ENCODE measurements at places on chromosomes 13 and 19. TPM values are rescaled to one million over a fixed set of nuclear protein-coding genes. Genes with fewer than 3 reads are reported as not detected.

- no peak for DNase-seq
These were observed 257.9 kb downstream of the KLF12 start for GRCh38 chr13:73876323-73876722.

- DNase-seq = no peak
These were observed 10.1 kb upstream of the GTF2F1 start for GRCh38 chr19:6402837-6403608.

DNA sequence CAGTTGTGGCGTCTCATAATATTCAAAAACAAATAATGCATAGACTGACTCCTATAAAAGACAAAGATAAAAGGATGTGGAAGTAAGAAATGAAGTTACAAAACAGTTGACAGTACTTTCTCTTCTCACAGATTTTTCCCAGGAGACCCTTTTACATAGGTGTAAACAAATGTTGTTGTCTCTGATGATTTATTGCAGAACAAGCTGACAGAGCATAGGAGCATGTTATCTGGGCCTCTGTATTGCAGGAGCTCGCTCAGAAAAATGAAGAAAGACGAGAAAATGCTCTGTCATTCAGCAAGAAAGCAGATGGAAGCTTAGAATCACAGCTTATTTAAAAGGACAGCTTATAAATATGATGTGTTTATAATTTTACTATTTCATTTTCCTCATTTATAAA is 353.6 kb upstream of the GPC6 start:
- DNase-seq = no peak

DNA sequence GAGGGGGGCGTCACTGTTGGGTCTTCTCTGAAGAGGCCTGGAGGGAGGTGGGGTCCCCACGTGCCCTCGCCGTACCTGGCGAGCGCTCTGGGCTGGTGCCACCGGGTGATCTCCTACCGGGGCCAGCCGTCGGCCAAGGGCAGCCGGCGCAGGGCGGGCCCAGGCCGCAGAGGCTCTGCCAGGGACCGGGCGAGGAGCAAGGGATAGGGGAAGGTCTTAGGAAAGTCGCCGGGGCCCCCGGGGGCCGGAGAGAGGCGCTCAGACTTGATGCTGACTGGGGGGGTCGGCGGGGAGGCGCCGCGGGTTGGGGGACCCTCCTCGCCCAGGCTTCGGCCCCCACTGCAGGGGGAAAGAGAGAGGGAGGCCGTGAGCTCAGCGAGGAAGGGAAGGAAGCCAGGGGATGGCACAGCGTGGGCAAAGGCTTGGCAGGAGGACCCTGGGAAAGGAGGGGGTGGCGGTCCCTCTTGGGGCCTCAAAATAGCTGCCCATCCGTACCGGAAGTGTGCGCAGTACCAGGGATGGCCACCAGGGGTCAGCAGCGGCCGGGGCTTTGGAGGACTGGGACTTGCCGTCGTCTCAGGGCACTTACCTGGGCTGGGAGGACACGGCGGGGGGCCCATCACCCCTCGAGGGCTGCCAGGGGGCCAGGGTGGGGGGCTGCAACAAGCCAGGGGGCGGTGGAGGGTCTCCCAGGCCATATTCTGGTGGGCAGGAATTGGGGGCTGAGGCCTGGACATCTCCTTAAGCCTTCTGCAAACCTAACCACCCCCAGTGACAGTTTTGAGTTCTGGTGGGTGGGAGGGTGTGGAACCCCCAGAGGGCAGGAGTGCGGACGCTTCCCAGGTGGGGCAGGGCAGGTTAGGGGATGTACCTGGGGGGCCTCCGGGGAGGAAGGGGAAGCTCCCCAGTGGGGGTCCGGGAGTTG is 7.7 kb upstream of the TMEM161A start:
- peak; percentile 30 for DNase-seq

DNA sequence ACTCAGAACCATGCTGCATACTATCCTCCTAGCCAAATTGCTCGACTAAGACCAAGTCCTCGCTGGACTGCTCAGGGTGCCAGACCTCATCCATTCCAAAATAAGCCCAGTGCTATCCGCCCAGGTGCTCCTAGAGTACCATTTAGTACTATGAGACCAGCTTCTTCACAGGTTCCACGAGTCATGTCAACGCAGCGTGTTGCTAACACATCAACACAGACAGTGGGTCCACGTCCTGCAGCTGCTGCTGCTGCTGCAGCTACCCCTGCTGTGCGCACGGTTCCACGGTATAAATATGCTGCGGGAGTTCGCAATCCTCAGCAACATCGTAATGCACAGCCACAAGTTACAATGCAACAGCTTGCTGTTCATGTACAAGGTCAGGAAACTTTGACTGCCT is 1.5 kb downstream of the PABPC3 start:
- no peak for DNase-seq

DNA sequence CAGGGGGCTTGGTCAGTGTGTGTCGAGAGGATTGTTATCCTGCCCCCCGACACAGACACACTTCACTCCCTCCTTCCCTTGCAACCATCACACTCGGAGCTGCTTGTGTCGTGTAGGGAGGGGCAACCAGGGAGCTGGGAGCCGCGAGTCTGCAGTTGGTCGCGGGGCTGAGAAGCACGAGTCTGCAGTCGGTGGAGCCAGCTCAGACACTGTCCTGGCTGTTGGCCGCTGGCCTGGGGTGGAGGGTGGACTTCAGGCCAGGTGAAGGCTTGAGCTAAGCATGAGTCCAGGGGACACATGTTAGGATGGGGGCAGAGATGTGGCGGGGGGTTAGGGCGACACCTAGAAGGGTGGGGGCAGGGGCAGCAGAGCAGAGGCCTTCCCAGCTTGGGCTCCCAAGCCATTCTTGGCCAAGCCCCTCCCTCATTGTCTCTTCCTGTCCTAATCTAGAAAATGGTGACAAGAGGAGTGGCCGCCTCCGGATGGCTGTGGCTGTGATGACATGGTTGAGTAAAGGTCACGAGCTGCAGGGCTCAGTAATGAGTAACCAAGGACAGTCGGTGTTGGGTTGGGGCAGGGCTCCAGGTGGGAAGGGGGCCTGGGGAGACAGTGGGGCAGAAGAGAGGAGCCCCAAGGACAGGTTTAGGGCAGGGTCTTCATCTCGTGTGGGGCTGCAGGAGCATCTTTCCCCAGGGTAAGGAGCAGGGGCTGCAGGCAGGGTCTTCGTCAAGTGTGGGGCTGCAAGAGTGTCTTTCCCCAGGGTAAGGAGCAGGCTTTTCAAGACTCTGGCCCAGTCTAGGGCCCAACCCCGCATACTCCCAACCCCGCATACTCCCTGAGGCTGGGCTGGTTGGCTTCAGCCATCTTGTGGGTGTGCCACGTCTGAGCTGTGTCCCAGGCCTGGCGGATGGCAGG is 8.6 kb downstream of the PPP5C start:
- no peak for DNase-seq

- DNase-seq = no peak
These were observed 71.2 kb downstream of the WASF3 start for GRCh38 chr13:26628706-26629105.

DNA sequence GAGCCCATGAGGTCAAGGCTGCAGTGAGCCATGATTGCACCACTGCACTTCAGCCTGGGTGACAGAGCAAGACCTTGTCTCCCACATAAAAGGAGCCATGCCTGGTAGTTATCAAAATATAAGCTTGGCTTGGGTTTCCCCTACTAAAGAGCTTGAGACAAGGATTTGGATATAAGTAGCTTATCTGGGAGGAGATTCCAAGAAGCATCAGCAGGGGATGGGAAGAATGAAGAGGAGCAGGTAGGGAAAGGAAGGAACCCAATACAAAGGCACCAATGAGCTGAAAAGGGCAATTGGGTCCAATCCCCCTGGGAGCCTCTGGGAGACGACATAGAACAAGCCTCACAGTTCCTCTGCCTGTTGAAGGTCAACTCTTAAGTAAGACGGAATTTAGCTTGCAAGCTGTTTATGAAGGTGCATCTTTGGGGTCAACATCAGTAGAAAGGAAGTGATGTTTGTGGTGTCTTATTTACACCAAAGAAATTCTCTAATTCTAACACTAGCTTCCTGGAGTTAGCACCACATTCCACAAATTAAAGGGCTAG is 7.4 kb upstream of the CLEC4G start:
- no peak for DNase-seq

The KLK12 gene
- not detected for polyA plus RNA-seq

DNA sequence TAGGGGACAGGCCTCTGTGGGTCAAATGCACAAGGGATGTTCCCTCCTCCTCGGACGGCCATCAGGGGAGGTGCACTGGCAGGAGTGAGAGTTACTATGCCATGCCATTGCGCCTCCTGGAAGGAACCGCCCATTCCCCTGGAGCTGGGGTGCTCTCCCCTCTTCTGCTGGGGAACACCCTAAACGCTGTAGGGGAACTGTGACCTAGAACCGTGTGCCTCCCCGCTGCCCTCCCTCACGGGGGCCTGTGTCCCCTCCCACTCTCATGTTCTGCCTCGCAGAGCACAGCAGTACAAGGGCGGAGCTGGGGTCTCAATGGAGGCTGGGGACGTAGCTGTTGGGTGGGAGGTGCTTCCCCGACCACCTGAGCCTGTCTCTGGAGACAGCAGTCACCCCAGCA is 17.2 kb upstream of the CRTC1 start:
- no peak for DNase-seq

The ATCAY gene
- polyA plus RNA-seq = 0.30 TPM

GRCh38 chr13:38637576-38637975 is 49.3 kb upstream of the FREM2 start:
- DNase-seq = no peak

DNA sequence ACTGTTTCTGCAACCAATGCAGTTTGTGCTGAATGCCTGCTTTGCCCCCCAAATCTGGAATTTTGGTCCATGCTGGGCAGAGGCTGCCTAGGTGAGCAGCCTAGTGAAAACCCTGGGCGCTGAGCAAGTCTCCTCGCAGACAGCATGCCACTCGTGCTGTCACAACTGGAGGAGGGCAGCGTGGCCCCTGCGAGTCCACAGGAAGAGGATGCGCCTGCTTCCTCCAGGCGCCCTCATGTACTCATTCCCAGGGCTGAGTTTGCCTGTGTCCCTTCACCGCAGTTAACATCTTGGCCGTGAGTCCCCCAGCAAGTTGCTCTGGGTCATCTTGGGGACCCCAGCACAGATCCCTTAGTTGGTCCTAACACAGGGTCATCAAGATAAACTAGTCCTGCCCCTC is 26.2 kb upstream of the TMEM160 start:
- DNase-seq = no peak

DNA sequence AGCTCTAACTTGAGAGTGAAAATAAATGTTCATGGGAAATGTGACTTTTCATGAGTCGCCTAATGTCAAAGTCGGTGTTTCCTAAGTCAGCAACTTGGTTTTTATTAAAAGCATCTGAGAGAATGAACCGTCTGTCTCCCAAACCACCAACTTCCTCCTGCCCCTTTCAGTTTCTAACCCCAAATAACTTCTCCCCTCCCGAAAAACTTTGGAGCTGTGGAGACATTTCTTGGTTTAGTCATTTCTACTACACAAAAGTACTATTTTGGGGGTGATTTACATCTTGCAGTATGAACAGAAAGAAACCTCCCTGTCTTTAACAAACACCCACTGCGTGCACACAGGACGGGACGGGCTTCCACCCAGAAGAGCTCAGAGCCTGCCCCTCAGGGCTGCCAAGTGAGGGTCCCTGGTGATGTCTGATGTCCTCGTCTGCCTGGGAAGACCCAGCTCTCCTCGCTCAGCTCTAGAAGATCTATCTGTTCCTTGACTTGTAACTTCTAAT is 65.0 kb downstream of the RASA3 start:
- no peak for DNase-seq

The ACP7 gene
- 0.79 TPM for polyA plus RNA-seq

GRCh38 chr13:94352057-94352456 is 127.4 kb downstream of the DCT start:
- DNase-seq = no peak

DNA sequence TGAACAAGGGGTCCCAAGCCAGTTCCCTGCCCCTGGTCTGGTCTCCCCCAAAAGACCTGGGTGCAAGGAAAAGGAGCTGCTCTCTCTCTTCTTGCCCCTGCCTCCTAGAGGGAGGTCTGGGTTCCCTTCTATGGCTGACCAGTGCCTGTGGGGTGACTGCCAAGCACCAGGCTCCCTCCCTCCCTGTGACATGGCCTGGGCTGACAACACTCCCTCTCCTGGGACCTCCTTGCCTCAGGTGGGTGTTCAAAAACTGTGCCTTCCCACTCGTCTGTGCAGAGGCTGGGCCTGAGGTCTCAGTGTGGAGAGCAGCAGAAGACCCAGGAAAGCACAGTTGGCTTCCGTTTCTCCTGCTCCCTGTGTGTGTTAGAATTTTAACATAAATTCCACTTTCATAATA is 4.7 kb downstream of the ZNF446 start:
- DNase-seq = no peak

DNA sequence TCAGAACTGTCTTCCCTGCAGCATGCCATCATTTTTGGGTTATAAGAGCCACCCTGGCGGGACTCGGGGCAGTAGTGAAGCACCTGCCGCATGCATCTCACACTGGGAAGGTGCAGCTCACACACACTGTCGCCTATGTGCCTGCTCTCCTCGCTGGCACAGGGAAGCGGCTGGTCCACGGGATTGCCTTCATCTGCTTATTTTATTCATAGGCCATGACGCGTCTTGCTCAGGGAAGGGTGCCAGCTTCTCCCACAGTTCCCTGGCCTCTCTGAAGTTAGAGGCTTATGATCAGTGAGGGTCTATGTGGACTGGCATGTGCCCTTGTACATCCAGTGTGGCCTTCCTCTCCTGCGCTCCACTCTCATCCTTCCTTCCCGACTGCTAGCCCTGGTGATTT is 150.0 kb downstream of the KLF12 start:
- DNase-seq = no peak

- DNase-seq = no peak
These were observed 199.6 kb upstream of the IRS2 start for GRCh38 chr13:109985871-109986450.

- DNase-seq = no peak
These were observed 10.4 kb downstream of the DEDD2 start for GRCh38 chr19:42206871-42207755.

- no peak for DNase-seq
These were observed 10.9 kb downstream of the SETDB2 start for GRCh38 chr13:49455007-49455398.

The TNFSF11 gene
- polyA plus RNA-seq = 0.74 TPM

- no peak for DNase-seq
These were observed 18.5 kb upstream of the ZNF681 start for GRCh38 chr19:23777216-23777615.

GRCh38 chr19:38210458-38210987 is 13.5 kb downstream of the DPF1 start:
- DNase-seq = no peak

GRCh38 chr13:32936716-32937115 is 79.5 kb upstream of the KL start:
- no peak for DNase-seq

The KMT5C gene
- 13.3 TPM for polyA plus RNA-seq

The NMRK2 gene
- polyA plus RNA-seq = not detected

- DNase-seq = no peak
These were observed 5.5 kb downstream of the WDFY2 start for GRCh38 chr13:51589793-51590192.

DNA sequence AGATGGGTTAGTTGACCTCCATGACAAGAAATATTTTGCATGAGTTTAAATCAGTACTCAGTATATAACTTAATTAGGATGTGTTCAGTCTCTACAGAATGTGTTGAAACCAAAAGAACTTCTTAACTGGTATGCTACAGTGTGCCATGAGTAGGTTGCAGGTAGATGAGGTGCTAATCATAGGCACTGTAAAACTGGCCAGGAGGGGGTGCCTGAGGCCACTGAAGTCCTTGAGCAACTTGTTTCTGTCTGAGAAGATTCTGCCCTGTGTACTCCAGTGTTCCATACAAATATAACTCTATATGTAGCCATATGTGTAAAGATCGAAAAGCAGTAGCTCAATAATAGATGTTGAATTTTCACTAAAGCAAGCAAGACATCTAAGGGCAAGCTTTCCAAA is 549.2 kb upstream of the KLF12 start:
- no peak for DNase-seq

Data from left renal pelvis (tissue), 4 donors.